ENCODE measurements at places on chromosomes 4 and X.

- no peak for DNase-seq
These were observed 46.6 kb upstream of the KLHL8 start for GRCh38 chr4:87266986-87267385.

GRCh38 chr4:37157476-37158167 lies 86.9 kb upstream of the NWD2 start:
- DNase-seq: no peak

- DNase-seq: no peak
These were observed 833.6 kb downstream of the CCSER1 start for GRCh38 chr4:90960840-90961239.

GRCh38 chrX:152901816-152902501 lies 4.1 kb downstream of the ZNF185 start:
- no peak for DNase-seq

DNA sequence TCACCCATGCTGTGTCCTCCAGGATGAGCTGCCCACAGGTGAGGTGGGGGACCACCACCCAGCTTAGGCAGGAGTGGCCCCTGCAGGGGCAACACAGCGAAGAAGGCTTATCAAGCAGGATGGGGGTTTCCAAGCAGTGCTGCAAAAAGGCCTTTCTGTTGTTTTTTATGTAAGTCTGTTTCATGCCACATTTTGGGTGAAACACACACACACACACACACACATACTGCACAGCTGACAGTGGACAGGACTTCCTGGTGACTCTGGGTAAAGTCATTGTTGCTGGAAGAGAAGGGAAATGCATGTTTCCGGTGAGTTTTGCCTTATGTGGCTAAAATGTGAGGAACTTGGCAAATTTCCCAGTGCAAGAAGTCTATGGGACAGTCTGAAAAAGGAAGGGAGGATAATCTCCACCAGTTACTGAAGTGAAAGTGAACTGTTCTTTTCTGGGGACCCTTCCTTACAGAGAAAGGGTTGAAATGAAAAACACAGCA lies 119.2 kb downstream of the IRF2 start:
- no peak for DNase-seq

DNA sequence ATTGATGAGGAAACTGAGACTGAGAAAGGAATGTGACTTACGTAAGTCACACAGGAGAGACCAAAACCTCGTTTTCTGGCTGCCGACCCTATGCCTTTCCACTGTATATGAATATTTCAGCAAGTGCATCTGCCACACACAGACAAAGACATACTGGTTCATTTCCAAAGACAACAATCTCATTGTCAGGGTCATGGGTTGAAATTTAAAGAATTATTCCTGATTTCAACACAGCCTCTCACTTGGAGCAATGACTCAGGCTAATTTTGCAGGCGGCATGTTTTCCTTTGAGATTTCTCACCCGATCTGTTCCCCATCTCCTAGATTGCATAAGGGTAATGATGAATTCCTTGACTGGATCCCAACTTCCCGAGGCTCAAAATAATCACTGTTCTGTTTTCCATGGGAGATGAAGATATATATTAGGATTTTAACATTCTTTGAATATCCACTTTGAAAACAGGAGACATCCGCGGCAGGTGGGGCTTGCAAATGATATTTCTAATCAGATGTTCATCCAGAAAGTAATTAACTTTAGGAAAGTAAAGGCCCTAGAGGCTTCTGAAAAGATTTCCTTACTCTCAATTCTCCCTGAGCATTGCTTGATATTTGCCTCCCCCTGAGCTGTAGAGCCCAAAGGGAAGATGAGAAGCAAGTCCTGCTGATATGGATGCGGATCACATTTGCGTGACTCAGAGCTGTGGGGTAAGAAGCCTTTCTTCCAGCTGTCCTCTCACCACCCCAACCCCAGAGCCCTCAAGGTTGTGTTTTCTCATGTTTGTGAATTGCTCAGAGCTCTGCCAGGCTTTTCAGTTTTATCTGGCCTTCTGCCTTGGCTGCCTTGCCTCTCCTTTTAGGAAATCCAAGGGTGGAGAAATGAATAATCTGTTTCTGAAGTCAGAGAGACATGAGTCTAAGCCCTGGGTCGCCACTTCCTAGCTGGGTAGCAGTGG lies 361.1 kb upstream of the BOD1L1 start:
- DNase-seq: no peak

DNA sequence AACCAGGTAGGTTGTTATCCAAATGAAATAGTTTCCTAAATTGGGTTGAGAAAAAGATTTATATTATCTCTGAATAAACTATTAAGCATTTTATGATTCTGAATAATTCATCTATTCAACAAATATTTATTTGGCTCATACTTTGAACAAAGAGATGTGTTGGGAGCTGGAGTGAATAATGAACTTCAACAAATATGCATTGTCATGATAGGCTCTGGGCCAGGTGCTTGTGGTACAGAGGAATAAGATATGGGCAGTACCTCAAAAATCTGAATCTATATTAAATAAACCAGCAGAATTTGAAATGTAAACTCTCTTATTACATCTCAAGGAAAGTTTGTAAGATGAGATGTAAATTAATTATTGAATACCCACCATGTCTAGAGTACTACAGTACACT lies 75.7 kb upstream of the DCLK2 start:
- DNase-seq: no peak
